ENCODE measurements at places on chromosomes 1 and 21. TPM values are rescaled to one million over a fixed set of nuclear protein-coding genes. Genes with fewer than 3 reads are reported as not detected.

DNA sequence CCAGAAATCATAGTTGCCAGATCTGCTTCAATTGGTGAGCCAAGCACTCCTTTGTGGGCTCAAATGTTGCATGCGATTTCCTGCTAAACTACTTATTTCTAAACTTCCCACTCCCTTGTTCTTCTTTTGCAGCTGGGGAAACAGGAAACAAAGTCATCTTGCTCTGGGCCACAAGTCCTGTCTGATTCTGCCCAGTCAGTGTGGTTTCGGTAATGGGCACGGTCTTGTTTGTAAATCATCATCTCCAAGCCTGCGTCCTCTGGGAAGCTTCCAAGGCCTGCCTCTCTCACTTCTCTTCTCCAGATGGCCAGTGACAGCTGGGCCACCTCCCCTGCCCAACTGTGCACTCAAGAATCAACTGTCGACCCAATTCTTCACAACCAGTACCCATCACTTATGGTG, 4.4 kb downstream of the S100A8 start:
- DNase-seq, result peak; percentile 6

Gene MYBPH
- 278 TPM for polyA plus RNA-seq

Gene TSTD1
- 23.6 TPM for polyA plus RNA-seq

GRCh38 chr21:41611966-41612606, 104.1 kb upstream of the TMPRSS2 start:
- DNase-seq, result no peak

DNA sequence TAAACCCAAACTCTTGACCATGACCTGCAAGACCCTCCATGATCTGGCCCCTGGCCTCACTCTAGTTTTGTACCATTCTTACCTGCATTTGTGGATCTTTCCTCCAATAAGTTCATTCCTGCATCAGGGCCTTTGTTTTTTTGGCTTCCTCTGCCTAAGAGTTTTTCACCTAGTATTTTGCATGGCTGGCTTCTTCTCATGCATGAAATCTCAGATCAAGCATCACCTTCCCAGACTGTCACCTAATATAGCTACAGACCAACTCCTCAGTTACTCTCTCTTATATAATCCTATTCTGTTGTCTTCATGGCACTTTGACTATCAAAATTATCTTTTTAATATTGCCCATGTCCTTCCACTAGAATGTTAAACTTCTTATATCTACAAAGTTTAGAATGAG, 54.2 kb downstream of the BTBD8 start:
- no peak for DNase-seq
